Fibroblast of lung (primary cell): ENCODE measurements at places on chromosomes 2 and 18. TPM values are rescaled to one million over a fixed set of nuclear protein-coding genes. Genes with fewer than 3 reads are reported as not detected.

MALL gene
- 3.6 and 32.5 TPM in 2 replicates for polyA plus RNA-seq

FRZB gene
- 1.4 and 1.5 TPM in 2 replicates for polyA plus RNA-seq

ABCG5 gene
- polyA plus RNA-seq = not detected in 2 replicates

MEIS1 gene
- 48.3 and 51.6 TPM in 2 replicates for polyA plus RNA-seq

FAHD2A gene
- polyA plus RNA-seq = 22.1 and 25.7 TPM in 2 replicates

CRACDL gene
- not detected in 2 replicates for polyA plus RNA-seq

MYO3B gene
- 0.03 and 0.06 TPM in 2 replicates for polyA plus RNA-seq

SPDYA gene
- polyA plus RNA-seq = 0.06 and 0.09 TPM in 2 replicates

SKOR2 gene
- not detected in 2 replicates for polyA plus RNA-seq

IL1RL1 gene
- 0.02 and 0.14 TPM in 2 replicates for polyA plus RNA-seq

TMEM17 gene
- polyA plus RNA-seq = 3.7 and 4.9 TPM in 2 replicates

WDSUB1 gene
- 5.8 and 7.5 TPM in 2 replicates for polyA plus RNA-seq

STPG4 gene
- 0.05 TPM in 1 of 2 replicates, not detected in the other for polyA plus RNA-seq

GREB1 gene
- polyA plus RNA-seq = 0.06 TPM in 2 replicates

TMEM178A gene
- polyA plus RNA-seq = 0.63 and 6.9 TPM in 2 replicates

DNAH6 gene
- 0.01 TPM in 1 of 2 replicates, not detected in the other for polyA plus RNA-seq

CNGA3 gene
- 0.03 TPM in 1 of 2 replicates, not detected in the other for polyA plus RNA-seq

PKDCC gene
- polyA plus RNA-seq = 48.4 and 70.3 TPM in 2 replicates

HOXD10 gene
- polyA plus RNA-seq = not detected in 2 replicates

M1AP gene
- 0.07 TPM in 1 of 2 replicates, not detected in the other for polyA plus RNA-seq

STK39 gene
- polyA plus RNA-seq = 30.1 and 51.7 TPM in 2 replicates

RBKS gene
- 1.3 and 1.6 TPM in 2 replicates for polyA plus RNA-seq

GYPC gene
- polyA plus RNA-seq = 167 and 170 TPM in 2 replicates

NT5DC4 gene
- polyA plus RNA-seq = not detected in 2 replicates

AGXT gene
- not detected in 2 replicates for polyA plus RNA-seq

GPR75 gene
- 1.4 and 2.1 TPM in 2 replicates for polyA plus RNA-seq

NIF3L1 gene
- 40.7 and 45.5 TPM in 2 replicates for polyA plus RNA-seq

SATB2 gene
- 3.8 and 7.2 TPM in 2 replicates for polyA plus RNA-seq

POTEC gene
- polyA plus RNA-seq = not detected in 2 replicates

LINC00305 gene
- polyA plus RNA-seq = not detected in 2 replicates

RGPD3 gene
- polyA plus RNA-seq = 0.07 and 0.12 TPM in 2 replicates

ANKZF1 gene
- 9.9 and 13.2 TPM in 2 replicates for polyA plus RNA-seq

ACOXL gene
- not detected in 2 replicates for polyA plus RNA-seq

GAL3ST2 gene
- polyA plus RNA-seq = not detected in 2 replicates

ADAM23 gene
- polyA plus RNA-seq = 2.7 and 9.5 TPM in 2 replicates

CAPG gene
- 43.8 and 159 TPM in 2 replicates for polyA plus RNA-seq

ZNF892 gene
- 1.1 and 1.4 TPM in 2 replicates for polyA plus RNA-seq

CRYGA gene
- polyA plus RNA-seq = not detected in 2 replicates

COL6A3 gene
- polyA plus RNA-seq = 286 and 316 TPM in 2 replicates

C2orf80 gene
- polyA plus RNA-seq = not detected in 2 replicates

SERPINB12 gene
- 0.07 TPM in 1 of 2 replicates, not detected in the other for polyA plus RNA-seq

EFHD1 gene
- polyA plus RNA-seq = 0.09 and 0.83 TPM in 2 replicates

PREPL gene
- polyA plus RNA-seq = 47.9 and 59.5 TPM in 2 replicates

RGPD4 gene
- not detected in 2 replicates for polyA plus RNA-seq

UGP2 gene
- polyA plus RNA-seq = 120 and 180 TPM in 2 replicates

C1QL2 gene
- not detected in 2 replicates for polyA plus RNA-seq

KRTCAP3 gene
- polyA plus RNA-seq = 0.12 and 0.22 TPM in 2 replicates
